T-helper 22 cell (primary cell): ENCODE measurements at places on chromosomes 11 and 22.

GRCh38 chr11:43918662-43919061 lies 23.8 kb upstream of the C11orf96 start:
- DNase-seq, result no peak

GRCh38 chr11:69818603-69819441 lies at the start of gene FGF3:
FGF3 (minus strand) TSS chr11:69819416; CDS start chr11:69818933, 483 bp downstream.
- no peak for DNase-seq

GRCh38 chr11:134340354-134340964 lies 8.7 kb downstream of the GLB1L2 start:
- DNase-seq, result no peak

GRCh38 chr22:33472462-33473344 lies 414.5 kb upstream of the SYN3 start:
- no peak for DNase-seq
